ENCODE measurements at places on chromosomes 7 and 10.

- DNase-seq, result no peak
These were observed 88.3 kb downstream of the ZNF365 start for GRCh38 chr10:62462461-62462860.

DNA sequence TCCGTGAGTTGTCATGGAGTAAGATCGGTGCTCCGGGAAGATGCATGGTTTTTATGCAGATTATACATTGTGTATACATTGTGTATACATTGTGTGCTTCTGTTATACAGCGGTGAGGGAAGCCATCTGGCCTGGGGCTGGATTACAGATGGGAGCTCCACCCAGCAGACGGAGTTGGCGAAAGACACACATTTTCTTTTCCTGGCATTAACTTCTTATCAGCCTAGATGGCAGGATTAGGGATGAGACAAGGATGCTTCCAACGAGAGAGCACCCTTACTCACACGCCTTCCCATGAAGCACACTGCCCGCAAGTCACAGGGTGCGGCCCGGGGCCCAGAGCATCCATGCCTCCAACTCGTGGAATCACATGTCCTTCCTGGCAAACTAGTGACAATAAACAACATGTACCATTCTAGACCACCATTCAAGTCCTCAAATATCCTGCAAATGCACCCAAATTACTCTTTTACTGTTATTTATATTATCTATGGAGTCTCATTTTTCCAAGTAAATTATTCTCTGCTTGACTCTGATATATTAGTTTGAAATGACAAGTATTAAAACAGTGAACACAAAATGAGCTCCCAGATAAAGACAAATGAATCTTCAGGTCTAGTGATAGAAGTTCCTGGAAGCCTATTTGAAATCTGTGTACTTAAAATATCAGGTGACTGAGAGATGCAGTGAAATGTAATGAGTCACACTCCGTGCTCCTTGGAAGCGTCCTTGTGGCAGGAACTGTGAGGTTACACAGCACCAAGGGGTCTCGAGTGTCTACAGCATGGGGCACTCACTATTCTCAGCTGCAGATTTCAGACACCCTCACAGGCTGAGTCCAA, 29.8 kb upstream of the PPP2R2D start:
- DNase-seq, result no peak

- no peak for DNase-seq
These were observed 59.7 kb downstream of the TFAM start for GRCh38 chr10:58444876-58445275.

- no peak for DNase-seq
These were observed 612 bp downstream of the HILPDA start for GRCh38 chr7:128456255-128456725.

- no peak for DNase-seq
These were observed 1.6 kb downstream of the UNCX start for GRCh38 chr7:1234049-1234880.
